ENCODE measurements at places on chromosomes 2 and 18.

DNA sequence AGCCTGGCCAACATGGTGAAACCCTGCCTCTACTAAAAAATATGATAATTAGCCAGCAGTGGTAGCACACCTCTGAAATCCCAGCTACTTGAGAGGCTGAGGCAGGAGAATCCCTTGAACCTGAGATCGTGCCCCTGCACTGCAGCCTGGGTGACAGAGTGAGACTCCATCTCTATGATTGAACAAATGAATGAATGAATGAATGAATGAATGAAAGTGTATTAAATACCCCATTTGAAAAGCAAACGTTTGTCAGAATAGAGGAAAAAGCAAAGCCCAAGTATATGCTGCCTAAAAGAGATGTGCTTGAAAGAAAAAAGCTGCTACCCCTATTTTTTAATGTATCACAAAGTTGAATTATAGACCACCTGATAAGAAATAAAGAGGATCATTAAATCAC lies 89.1 kb upstream of the TTC27 start:
- DNase-seq = no peak

DNA sequence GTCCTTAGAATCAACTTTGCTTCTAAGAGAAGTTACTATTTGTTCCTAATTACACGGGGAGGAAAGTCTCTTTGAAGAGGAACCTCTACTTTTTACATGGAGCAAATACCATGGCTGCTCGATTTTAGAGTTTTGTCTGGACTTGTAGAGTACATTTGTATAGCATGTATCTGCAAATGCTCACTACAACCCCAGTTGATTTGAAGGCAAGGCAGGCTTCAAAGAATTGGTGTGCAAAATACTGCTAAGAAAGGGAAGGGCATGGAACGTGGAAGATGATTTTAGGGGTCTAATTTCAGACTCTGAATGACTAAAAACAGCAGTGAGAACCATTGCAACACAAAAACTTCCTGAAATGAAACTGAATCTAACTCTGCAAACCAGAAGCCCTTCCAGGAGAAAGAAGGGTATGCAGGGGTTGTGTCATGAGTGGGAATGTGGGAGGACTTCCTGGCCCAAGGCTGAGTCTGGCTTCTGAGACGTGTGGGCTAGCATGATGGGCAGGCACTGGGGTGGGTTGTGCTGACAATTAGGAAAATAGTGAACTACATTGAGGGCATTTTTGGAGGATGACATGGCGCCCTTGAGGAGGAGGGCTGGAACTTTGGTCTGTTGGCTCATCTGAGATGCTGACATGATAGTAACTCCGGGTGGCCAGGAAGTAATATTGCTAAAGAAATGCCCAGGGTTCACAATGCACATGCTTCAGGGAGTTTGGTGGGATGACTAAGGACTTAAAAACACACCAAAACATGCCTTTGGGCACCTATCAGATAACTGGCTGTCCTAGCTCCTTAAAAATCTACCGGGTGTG lies 18.9 kb upstream of the IL1R2 start:
- no peak for DNase-seq

DNA sequence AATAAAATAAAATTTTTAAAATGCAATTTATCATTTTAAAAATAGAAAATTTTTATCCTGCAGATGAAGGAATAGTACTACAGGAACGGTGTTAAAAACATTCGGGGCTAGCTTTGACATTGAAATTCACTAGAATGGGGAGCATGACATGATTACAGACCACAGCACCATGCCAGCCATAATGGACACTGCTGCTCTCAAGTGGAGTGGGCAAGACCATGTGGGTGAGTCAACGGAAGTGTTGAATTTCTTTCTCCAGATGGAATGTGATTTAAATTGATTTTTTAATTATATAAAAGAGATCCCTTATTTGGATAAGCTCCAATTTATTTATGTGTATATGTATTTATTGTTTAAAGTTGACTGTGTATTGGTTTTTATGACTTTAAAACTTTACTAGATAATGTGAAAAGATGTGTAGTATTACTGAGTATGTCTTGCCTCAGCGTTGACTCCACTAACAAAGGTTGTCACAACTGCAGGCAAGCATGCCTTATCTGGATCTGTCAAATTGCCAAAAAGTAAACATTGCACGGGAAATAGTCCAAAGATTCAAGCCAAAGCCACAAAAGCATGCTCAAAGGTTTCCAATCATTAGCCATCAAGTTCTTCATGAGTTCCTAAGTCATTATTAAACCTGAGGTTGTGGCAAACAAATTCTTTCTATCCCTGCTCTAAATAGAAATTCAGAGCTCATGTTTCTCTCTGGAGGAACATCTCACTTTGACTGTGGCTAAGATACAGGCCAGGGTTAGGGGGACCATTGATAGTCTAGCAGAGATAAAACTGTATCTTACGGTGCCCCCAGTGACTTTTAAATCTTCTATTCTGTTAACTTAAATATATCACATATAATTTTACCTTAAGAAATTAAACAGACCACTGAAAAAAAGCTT lies 536.9 kb downstream of the TMX3 start:
- no peak for DNase-seq

- DNase-seq = no peak
Observed at GRCh38 chr2:175468431-175469098, 287.1 kb upstream of the ATP5MC3 start.

- no peak for DNase-seq
Observed at GRCh38 chr18:23553887-23554286, 32.4 kb downstream of the NPC1 start.

GRCh38 chr2:232238596-232238995 lies 140.0 kb upstream of the ALPP start:
- no peak for DNase-seq

DNA sequence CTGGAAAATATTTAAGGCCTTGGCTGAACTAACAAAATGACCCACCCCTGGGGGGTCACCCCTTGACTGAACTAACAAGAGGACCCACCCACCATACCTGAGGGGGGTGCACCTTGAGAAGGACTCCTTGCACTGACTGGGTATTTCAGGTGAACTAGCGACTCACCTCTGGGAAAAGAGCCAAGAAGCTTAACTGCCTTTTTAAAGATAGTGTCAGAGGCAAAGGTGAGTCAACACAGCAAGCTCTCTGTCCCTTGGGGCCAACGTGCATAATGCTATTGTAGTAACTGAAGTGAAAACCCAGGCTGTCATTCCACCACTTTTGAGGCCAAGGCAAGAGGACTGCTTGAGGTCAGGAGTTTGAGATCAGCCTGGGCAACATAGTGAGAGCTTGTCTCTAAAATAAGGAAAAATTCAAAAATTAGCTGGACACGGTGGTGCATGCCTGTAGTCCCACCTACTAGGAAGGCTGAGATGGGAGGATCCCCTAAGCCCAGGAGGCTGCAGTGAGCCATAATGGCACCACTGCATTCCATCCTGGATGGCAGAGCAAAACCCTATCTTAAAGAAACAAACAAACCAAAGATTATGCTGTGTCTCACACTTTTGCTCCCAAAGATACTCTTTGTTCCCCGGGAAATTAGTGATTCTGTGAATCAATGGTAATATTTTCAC lies 36.4 kb upstream of the ZCCHC2 start:
- no peak for DNase-seq

GRCh38 chr2:187302586-187302985 lies 145.5 kb downstream of the CALCRL start:
- no peak for DNase-seq

GRCh38 chr2:29724282-29724681 lies 197.1 kb downstream of the ALK start:
- no peak for DNase-seq

- DNase-seq = no peak
Observed at GRCh38 chr2:63378589-63378988, 209.7 kb downstream of the WDPCP start.

DNA sequence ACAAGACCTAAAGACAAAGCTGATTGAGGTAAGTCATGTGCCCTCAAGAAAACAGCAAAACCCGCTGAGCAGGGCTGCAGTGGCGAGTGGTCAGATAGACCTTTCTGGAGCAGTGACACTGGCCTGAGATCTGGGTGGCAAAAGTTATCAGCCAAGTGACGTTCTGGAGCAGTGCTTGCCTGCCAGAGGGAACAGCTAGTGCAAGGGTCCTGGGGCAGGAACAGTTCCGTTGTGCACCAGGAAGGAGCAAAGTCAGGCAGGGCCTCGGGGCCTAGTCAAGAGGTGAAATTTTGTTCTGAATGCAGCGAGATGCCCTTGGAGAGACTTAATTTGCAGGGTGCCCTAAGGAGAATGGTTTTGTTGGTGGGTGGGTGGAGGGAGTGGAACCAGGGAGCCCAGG lies 67.0 kb downstream of the SH3BP4 start:
- no peak for DNase-seq

GRCh38 chr2:70007151-70007550 lies 45.7 kb upstream of the ASPRV1 start:
- no peak for DNase-seq

GRCh38 chr18:30766053-30766452 lies 276.5 kb downstream of the DSC3 start:
- DNase-seq = no peak

DNA sequence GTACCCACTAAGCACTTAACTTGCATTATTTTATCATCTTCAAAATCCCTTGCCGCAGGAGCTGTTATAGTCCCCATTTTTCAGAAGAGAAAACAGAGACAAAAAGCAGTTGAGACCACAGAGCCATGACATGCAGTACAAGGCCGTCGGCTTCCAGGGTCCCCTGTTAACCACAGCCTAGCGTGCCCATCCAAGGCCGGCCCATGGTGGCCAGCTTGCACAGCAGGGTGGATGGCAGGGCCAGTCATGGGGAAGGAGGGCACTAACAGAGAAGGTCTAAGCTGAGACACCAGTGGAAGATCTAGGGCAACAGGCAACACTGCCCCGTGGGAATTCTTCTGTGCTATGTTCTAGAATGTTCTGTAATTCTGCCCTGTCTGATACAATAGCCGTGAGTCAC lies 192.6 kb upstream of the ID2 start:
- no peak for DNase-seq

DNA sequence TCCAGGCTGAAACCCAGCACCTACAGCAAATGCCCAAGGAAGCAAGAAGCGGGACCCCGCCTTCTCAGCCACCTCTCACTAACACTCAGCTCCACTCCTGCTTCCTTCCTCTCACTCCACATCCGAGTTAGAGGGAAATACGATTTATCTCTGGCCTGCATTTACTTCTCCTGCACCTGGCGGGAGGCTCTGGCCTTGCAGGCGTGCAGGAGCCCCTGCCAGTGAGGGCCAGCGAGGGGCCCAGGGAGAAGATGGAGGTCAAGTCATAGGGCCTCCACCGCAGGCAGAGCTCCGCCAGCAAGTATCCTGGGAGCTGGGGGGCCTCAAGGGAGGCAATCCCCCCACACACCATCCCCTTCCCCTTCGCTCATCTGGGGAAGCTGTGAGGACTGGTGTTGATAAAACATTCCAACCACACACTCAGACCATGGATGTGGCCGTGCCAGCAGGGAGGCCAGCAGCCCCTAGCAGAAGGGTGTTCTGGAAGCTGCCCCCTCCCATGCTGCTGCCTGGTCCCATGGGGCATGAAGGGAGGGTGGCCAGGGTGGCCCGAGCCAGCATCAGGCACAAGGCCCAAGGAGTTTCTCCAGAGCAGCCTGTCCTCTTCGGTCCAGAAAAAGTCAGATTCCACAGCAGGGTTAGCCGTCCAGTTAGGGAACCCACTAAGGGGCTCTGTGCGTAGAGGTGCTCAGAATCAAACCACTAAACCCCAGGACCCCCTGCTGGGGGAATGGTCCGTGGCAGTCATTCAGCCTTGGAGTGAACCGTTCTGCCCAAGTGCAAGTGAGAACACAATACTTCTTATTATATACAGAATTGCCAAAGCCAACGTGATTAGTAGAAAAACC lies 91.2 kb downstream of the HDAC4 start:
- no peak for DNase-seq

DNA sequence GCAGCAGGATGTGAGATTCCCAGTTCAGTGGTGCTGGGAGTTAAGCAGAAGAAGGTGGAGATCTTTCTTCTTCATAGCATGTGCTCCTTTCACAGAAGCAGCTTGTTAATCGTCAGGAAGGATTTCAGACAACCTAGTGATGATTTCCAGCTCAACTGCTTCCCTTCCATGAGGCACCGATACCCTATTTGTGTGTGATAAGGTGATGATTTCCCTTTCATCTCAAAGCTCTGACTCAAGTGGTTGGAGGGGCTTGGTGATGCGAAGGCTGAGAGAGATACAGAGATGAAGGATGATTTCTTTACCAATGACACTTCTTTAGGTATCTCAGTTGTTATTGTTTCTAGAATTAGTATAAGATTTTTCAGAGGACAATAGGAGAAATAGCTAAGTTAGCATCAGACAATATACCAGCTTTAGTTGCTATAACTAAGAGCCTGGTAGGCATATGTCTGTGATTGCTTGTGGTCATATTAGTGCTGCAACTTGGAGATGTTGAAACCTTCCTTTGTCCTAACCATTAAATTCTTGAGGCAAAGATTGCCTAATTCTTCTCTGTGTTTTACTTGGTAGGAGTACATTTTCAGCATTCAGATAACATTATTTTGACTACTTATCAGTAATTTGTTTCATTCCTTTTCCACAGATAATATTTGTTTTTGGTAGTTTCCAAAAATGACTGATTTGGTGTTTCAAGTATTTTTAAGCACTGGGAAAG lies 111.3 kb downstream of the PLCL1 start:
- DNase-seq = no peak

DNA sequence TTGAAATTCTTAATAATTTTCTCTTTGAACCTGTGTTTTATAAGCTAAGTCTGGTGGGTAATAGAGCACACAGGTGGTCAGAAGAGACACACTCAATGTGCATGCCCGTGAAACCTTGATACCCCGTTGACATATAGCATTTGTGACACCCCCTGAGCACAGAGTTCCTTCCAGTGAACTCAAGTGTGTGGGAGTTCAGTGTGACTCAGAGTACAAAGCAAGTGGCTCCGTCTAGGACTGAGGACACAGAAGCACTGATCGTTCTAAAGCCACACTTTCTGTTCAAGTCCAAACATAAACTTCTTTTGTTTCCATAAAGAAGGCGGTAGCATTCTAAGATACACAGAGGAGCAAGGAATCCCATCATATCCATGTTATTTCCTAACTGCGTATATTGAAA lies 523.6 kb downstream of the PID1 start:
- no peak for DNase-seq

DNA sequence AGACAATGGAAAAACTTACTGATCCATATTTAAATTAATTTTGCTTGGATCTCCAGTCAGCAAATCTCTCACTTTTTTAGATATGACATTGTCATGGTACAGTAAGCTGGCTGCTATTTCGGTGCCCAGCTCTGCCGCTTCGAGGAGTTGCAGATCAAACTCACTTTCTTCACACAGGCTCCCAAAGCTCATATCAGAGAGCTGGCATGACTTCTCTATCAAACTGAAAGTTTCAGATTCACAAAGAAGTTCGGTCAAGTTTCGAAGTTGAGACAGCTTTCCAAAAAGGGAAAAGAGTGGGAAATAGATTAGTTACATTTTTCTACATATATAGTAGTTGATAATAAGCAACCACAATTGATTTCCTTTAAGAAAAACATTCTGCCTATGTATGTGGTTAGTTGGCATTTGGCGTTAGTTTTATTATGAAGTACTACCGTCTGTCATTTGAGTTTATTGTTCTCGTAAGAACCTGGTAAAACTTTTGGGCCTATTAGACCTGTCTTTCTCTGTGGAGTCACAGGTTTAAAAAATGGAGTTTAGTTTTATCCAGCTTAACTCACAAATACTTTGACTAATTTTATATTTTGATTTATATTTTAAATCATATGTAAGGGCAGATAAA lies 118.8 kb downstream of the ABCA12 start:
- no peak for DNase-seq

GRCh38 chr2:11379558-11379957 lies 35.1 kb upstream of the ROCK2 start:
- DNase-seq = no peak

- DNase-seq = no peak
Observed at GRCh38 chr2:240103136-240103535, 33.0 kb downstream of the COPS9 start.

- no peak for DNase-seq
Observed at GRCh38 chr2:78070693-78071092, 548.5 kb upstream of the LRRTM4 start.

Data from CD4-positive, alpha-beta T cell treated with Interleukin-21 for 1 hour (primary cell).